Activated CD4-positive, alpha-beta T cell treated with anti-CD3 and anti-CD28 coated beads, Interleukin-2, amount 50 U/mL, for 4 hours (primary cell): ENCODE measurements at places on chromosomes 16 and 17.

GRCh38 chr16:85659805-85660511 lies 28.8 kb downstream of the GINS2 start:
- DNase-seq: peak; percentile 46

- DNase-seq: no peak
These were observed 605 bp upstream of the ABAT start for GRCh38 chr16:8673611-8674412.

DNA sequence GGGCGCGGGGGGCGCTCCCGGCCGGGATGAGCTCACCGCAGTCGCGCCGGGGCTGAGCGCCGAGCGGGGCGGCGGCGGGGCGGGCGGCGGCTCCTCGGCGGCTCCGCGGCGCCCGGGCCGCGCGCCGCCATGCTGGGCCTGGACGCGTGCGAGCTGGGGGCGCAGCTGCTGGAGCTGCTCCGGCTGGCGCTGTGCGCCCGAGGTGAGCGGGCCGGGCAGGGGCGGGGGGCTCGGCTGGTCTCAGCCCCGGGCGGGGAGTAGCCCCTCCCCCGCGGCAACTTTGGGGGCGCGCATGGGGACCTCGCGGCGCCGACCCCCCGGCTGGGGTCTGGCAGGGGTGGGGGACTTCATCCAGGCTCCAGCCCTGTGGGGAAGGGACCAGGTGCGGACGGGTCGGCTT lies at the start of gene ARHGDIG:
ARHGDIG (plus strand) TSS at position 40 of the 400 bp plus-strand sequence; CDS start at position 130, 90 bp downstream.
- no peak for DNase-seq

DNA sequence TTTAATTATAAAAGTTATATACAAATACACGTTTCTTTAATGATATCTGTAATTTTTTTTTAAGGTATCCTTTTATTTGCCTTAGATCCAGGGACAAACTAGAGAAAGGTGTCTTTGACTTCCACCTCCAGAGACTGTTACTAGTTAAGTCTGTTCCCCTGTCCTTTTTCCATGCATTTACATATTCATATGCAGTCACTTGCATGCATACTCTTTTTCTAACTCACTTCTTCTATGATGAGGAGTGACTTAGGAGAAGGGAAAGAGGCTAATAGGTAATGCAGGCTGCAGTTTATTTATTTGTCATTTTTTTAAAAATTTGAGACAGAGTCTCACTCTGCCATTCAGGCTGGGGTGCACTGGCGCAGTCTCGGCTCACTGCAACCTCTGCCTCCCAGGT lies 60.9 kb downstream of the OMG start:
- no peak for DNase-seq

DNA sequence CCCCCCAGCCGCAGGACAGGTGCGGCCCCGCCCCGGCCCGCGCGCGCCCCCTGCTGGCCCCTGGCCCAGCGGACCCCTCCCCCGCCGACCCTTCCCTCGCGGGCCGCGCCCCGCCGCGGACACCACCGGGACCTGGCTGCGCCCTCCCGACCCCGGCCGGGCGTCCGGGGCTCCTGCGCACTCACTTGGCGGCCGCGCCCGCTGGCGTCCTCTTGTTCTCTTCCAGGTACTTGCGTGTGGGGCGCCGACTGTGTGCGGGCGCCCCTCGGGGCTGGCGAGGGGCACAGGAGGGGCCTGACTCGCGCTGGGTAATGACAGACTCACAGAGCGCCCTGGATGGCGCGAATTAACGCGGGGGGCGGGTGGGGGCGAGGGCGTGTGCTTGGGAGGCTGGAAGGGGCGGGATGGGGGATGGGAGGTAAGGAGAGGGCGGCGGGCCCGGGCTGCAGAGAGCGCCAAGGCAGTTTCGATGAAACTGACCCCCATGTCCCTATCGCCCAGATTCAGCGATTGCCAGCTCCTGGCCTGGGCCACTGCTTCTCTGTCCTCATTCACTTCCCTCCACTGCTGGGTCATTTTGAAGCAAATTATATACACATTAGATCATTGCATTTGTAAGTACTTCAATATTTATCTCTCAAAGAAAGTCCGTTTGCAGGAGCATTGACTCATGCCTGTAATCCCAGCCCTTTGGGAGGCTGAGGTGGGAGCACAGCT lies 445 bp upstream of the DBNDD1 start:
- no peak for DNase-seq
